ENCODE measurements at places on chromosomes 3 and 15. TPM values are rescaled to one million over a fixed set of nuclear protein-coding genes. Genes with fewer than 3 reads are reported as not detected.

GRCh38 chr3:177358091-177358976, 161.1 kb upstream of the TBL1XR1 start:
- peak; percentile 83 for DNase-seq
- H3K27me3 ChIP-seq = no peaks in the 10 kb centered on the region
- H3K4me1 ChIP-seq = peaks cover 18% of the 10 kb centered on the region
- H3K27ac ChIP-seq = peak overlapping the region; percentile 96
- H3K4me3 ChIP-seq = peak overlapping the region; percentile 8
- H3K36me3 ChIP-seq = no peaks in the 10 kb centered on the region

Gene ADGRG7
- total RNA-seq = 3.2 TPM

DNA sequence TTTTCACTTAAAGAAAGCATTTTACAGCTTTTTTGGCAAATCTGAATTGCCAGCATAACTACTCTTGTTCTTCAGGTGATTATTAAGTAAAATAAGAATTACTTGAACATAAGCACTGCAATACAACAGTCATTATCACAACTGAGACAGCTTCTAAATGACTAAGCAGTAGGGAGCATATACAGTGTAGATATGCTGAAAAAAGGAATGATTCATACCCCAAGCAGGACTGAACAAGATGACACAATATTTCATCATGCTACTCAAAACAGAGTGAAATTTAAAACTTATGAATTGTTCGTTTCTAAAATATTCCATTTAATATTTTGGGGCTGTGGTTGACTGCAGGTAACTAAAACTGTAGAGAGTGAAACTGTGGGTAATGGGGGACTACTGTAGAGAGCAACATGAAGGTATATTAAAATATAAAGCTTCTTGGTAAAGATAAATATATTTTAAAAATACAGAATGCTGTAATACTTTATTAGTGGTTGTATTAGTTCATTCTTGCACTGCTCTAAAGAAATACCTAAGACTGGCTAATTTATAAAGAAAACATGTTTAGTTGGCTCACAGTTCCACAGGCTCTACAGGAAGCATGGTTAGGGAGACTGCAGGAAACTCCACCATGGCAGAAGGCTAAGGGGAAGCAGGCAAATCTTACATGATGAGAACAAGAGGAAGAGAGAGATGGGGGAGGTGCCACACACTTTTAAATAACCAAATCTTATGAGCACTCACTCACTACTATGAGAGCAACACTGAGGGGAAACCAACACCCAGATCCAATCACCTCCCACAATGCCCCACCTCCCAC, 84.8 kb downstream of the DCLK3 start:
- H3K27me3 ChIP-seq = no peaks in the 10 kb centered on the region
- no peak overlapping the region for H3K27ac ChIP-seq
- no peak overlapping the region for H3K4me3 ChIP-seq
- no peaks in the 10 kb centered on the region for H3K4me1 ChIP-seq
- DNase-seq = no peak
- H3K36me3 ChIP-seq = no peaks in the 10 kb centered on the region

DNA sequence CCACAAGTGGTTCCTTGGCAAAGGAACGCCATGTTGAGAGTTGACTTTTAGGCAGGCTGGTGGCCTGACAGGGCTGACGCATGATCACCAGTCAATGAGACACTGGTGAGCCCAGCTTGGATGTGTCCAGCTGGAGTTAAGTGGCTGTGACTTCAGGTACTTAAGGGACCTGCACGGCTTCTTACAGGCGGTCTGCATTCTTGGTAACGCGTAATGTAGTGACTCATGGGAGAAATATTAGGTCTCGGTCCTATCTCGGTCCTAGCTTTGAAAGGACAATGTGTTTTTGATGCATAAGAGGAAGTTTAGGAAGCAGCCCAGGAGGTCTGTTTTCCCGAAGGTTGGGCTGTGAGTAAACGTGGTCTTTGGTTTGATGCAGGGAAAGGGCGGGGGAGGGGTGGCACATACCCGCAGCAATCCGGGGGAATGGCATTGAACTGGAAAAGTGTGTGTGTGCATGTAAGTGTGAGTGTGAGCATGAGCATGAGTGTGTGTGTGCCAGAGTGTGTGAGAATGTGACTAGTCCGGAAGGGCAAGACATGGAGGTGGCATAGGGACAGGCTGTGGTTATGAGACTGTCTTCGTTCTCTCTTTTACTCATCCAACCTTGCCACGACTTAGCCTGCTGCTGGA, 55.3 kb downstream of the FAM43A start:
- H3K27me3 ChIP-seq = no peaks in the 10 kb centered on the region
- no peak overlapping the region for H3K4me3 ChIP-seq
- H3K36me3 ChIP-seq = no peaks in the 10 kb centered on the region
- no peak overlapping the region for H3K27ac ChIP-seq
- H3K4me1 ChIP-seq = no peaks in the 10 kb centered on the region

DNA sequence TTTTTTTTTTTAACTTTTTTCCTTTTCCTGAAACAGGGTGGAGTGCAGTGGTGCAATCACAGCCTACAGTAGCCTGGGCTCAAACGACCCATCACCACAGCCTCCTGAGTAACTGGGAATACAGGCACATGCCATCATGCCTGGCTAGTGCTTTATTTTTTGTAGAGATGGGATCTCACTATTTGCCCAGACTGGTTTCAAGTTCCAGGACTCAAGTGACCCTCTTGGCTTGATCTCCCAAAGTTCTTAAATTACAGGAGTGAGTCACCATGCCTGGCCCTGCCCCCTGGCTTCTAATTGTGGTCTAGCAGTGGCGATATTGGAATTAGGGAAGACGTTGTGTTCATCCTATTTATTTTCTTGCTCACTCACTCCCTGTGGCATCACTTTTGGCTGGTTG, 1138.4 kb downstream of the SI start:
- no peaks in the 10 kb centered on the region for H3K36me3 ChIP-seq
- H3K27me3 ChIP-seq = no peaks in the 10 kb centered on the region
- H3K4me3 ChIP-seq = no peak overlapping the region
- H3K4me1 ChIP-seq = no peaks in the 10 kb centered on the region

GRCh38 chr15:67076147-67076843, 10.9 kb downstream of the SMAD3 start:
- no peak overlapping the region for H3K4me3 ChIP-seq
- no peaks in the 10 kb centered on the region for H3K27me3 ChIP-seq
- peaks cover 22% of the 10 kb centered on the region for H3K4me1 ChIP-seq

DNA sequence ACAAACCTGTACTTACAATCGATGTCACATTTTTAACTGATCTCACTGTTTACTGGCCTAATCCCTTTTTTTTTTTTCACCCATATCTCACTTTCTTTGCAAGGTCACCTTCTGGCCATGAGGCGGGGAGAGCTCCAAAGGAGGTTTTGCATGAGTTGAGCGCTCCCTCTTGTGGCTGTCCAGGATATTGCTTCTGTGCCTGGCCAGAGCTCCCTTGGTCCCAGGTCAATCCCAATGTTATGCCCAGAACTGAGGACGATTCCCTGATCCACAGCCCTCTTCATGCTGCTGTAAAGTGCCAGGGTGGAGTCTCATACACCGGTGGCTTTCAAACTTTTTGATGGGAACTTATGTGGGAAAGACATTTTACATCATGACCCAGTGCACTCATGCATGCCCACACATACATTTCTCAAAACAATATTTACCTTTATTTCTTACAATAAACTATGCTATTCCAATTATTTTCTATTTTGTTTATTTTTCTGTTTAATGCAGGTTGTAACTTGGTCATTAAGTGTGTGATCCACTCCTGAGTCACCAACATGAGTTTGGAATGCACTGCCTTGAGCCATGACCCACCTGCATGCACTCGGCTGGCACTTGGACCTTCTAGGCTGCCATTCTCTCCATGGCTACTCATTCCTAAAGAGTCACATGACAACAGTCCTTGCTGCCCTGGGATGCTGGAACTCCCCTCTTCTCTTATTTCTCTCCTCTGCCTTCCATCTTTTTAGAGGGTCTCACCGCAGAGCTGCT, 9.6 kb upstream of the SST start:
- H3K36me3 ChIP-seq = no peaks in the 10 kb centered on the region
- H3K27ac ChIP-seq = no peak overlapping the region
- H3K4me1 ChIP-seq = no peaks in the 10 kb centered on the region
- peak; percentile 78 for DNase-seq
- H3K27me3 ChIP-seq = no peaks in the 10 kb centered on the region

GRCh38 chr15:81064253-81064652, 63.5 kb downstream of the TLNRD1 start:
- no peaks in the 10 kb centered on the region for H3K36me3 ChIP-seq
- no peaks in the 10 kb centered on the region for H3K4me1 ChIP-seq
- H3K27ac ChIP-seq = no peak overlapping the region
- DNase-seq = no peak

DNA sequence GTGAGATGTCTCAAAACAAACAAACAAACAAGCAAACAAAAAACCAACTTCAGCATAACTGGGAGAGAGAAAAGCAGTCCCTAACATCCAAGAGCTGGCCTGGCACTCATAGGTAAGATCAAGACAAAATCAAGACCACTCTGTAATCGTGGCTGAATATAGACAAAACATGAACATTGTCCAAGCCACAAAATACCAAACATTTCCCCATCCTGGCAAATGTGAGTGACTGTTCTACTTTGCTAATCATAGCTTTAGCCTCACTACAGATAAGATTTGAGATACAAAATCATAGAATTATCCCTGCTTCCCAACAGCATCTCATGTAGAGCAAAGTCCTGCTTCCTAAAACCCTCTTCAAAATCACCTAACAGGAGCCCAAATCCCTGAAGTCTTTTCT, 116.7 kb upstream of the PRTG start:
- no peaks in the 10 kb centered on the region for H3K4me1 ChIP-seq
- no peak overlapping the region for H3K27ac ChIP-seq
- H3K4me3 ChIP-seq = no peak overlapping the region
- no peaks in the 10 kb centered on the region for H3K27me3 ChIP-seq

DNA sequence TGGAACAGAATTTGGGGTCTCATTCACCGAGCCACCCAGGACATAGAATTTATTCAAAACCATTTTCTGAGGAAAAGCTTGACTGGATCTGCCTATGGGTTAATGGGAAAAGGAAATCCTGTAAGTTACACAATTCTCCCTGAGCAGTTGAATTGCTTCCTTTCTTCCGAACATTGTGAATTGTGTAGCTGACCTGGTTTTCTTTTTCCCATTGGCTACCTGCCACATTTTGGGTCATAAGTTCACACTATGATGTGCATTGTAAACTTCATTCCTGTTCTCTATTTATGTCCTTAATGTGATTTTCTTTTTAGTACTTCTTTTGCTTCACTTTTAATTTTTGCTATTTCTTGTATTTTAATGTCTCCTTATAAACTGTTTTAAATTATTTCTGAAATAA, 386.0 kb upstream of the LRRC3B start:
- no peaks in the 10 kb centered on the region for H3K4me1 ChIP-seq
- no peak overlapping the region for H3K27ac ChIP-seq
- no peaks in the 10 kb centered on the region for H3K27me3 ChIP-seq
- no peak for DNase-seq

DNA sequence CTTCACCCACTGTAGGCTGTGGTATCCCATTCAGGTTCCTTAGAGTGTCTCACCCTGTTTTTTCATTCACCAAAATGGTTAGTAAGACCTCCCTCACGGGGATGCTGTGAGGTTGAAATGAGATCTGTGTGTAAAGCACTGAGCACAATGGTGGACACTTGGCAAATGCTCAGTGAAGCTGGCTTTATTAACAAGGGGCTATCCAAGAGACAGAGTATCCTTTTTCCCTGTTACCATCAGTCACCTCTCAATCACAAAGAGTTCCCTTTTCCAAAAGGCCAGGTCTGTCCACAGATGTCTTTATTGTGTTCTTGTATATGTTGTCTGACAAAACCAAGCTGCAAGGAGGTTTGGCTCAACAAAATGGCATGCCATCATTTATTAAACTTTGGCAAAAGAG, 138.9 kb upstream of the RARB start:
- no peak for DNase-seq
- H3K36me3 ChIP-seq = no peaks in the 10 kb centered on the region
- H3K27ac ChIP-seq = no peak overlapping the region
- H3K27me3 ChIP-seq = no peaks in the 10 kb centered on the region
- H3K4me3 ChIP-seq = no peak overlapping the region
- H3K4me1 ChIP-seq = no peaks in the 10 kb centered on the region

GRCh38 chr3:45716790-45717336, 27.7 kb downstream of the SACM1L start:
- DNase-seq = no peak
- H3K27me3 ChIP-seq = no peaks in the 10 kb centered on the region
- no peak overlapping the region for H3K27ac ChIP-seq
- no peak overlapping the region for H3K4me3 ChIP-seq
- no peaks in the 10 kb centered on the region for H3K4me1 ChIP-seq

Data from colonic mucosa (tissue), 4 donors.